ENCODE measurements at places on chromosomes 12 and 14. TPM values are rescaled to one million over a fixed set of nuclear protein-coding genes. Genes with fewer than 3 reads are reported as not detected.

OR4K5 gene
- total RNA-seq: not detected

- no peak for DNase-seq
Observed at GRCh38 chr12:116320791-116321217, 43.3 kb upstream of the MED13L start.

DNA sequence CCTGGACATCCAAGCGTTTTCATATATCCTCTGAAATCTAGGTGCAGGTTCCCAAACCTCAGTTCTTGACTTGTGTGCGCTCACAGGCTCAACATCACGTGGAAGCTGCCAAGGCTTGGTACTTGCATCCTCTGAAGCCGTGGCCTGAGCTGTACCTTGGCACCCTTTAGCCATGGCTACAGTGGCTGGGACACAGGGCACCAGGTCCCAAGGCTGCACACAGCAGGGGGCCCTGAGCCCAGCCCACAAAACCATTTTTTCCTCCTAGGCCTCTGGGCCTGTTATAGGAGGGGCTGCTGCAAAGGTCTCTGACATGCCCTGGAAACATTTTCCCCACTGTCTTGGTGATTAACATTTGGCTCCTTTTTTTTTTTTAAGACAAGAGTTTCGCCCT lies 11.6 kb upstream of the FAM177A1 start:
- no peak for DNase-seq

GRCh38 chr14:56630707-56631106 lies 51.1 kb downstream of the TMEM260 start:
- DNase-seq: no peak

DNA sequence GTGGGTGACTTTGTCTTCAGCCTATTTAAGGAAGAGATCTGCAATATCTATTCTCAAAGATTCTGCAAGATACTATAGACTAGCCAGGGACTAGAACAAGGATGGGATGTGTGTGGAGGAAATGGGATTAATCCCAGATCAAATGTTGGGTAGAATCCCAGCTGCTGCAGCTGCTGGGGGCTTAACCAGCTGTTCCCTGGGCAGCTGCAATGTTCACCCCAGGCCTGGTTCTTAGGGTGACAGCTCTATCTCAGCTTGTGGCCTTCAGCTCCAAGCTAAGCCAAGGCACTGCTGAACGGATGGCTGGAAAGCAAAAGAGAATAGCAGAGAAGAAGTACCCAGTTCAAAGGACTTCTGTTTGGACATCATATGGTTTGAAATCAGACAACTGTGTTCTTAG lies 10.0 kb upstream of the RHEBL1 start:
- DNase-seq: no peak

- no peak for DNase-seq
Observed at GRCh38 chr12:54217774-54218241, 29.0 kb upstream of the SMUG1 start.

- peak; percentile 85 for DNase-seq
Observed at GRCh38 chr12:75480469-75480949, at the start of gene GLIPR1. GLIPR1 (plus strand) TSS chr12:75480755; CDS start chr12:75480881, 126 bp downstream.

DNA sequence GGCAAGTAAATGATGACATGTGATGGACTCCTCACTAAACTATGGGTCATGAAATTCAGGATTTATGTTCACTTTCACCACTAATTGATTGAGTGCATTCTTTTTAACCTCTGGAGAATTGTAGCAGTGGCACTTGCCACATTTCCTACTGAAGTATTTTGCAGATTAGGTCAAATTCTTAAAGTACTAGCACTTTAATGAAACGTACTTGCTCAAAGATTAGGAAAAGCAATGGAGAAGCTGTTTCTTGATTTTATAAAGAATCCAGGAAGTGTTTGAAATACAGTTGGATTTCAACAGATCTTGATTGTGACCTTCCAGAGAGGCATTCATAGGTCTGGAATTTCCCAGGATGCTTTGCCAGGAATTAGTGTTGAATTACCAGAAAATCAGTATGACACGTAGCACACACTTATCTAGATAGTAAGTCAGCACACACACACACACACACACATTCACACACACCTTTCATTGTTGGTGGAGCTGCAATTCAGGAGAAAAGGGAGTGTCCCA lies 162.6 kb downstream of the MYRFL start:
- DNase-seq: peak; percentile 95

Data from pulmonary artery endothelial cell (primary cell).